Activated naive CD4-positive, alpha-beta T cell treated with Interleukin-2 at 50 U/mL for 16 hours (primary cell): ENCODE measurements at places on chromosomes 11 and 22.

DNA sequence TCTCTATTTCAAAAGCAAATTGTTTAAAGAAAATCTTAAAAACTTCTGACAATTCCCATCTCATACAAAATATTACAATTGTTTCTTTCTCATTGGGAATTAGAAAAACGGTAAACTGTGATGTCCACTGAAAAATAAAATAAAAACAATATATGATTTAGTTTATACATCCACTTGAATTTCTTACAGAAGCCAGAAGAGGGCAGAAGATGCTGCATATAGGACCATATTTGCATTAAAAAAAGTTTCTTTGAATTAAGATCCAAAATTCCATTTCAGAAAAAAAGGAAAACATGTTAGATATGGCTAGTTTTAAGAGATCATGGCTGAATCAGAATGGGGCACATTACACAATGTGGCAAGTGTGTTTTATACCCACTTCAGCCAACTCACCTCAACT is 39.3 kb upstream of the LRRC4C start:
- DNase-seq: no peak

GRCh38 chr22:41557401-41558240 is 3.2 kb upstream of the CSDC2 start:
- DNase-seq: peak; percentile 7

DNA sequence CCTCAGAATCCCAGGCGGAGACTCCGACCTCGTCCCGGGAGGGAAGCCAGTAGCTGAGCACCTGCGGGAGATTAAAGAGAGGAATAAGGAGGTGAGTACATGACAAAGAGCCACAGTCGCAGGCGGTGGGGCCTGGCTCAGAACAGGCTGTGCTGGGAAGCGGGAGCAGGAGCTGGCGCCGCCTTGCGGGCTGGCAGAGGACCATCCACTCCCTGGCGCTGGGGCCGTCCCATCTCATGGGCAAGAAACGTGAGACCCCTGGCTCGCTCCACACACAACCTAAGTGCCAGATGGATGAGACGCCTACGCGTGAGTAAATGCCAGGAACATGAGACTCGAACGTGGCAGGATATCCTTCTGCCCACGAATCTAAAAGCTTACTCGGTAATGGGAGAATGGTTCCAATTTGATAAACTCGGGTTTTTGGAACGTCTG is 6.3 kb downstream of the CEND1 start:
- peak; percentile 46 for DNase-seq

GRCh38 chr11:33773404-33773986 is 825 bp downstream of the FBXO3 start:
- DNase-seq: peak; percentile 16

GRCh38 chr11:94938095-94939055 is 35.0 kb downstream of the CWC15 start:
- DNase-seq: no peak

DNA sequence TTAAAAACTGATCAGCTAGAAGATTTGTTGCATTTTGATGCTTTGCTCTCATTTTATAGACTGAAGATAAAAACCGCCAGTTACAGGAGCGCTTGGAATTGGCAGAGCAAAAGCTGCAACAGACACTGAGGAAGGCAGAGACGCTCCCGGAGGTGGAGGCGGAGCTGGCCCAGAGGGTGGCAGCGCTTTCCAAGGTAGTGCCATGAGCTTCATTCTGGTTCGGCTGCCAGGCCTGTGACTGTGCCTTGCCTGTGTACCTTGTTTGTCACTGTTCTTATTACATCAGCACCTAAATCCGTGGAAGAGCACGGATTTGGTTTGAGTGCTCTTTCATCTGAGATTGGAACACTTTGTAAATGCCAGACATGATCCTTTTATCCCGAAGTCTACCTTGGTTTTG is 61.4 kb downstream of the PPFIA1 start:
- no peak for DNase-seq

GRCh38 chr11:114244726-114245394 is 51.3 kb upstream of the NNMT start:
- DNase-seq: no peak

- DNase-seq: no peak
Observed at GRCh38 chr11:82857145-82857544, 43.1 kb downstream of the PRCP start.

DNA sequence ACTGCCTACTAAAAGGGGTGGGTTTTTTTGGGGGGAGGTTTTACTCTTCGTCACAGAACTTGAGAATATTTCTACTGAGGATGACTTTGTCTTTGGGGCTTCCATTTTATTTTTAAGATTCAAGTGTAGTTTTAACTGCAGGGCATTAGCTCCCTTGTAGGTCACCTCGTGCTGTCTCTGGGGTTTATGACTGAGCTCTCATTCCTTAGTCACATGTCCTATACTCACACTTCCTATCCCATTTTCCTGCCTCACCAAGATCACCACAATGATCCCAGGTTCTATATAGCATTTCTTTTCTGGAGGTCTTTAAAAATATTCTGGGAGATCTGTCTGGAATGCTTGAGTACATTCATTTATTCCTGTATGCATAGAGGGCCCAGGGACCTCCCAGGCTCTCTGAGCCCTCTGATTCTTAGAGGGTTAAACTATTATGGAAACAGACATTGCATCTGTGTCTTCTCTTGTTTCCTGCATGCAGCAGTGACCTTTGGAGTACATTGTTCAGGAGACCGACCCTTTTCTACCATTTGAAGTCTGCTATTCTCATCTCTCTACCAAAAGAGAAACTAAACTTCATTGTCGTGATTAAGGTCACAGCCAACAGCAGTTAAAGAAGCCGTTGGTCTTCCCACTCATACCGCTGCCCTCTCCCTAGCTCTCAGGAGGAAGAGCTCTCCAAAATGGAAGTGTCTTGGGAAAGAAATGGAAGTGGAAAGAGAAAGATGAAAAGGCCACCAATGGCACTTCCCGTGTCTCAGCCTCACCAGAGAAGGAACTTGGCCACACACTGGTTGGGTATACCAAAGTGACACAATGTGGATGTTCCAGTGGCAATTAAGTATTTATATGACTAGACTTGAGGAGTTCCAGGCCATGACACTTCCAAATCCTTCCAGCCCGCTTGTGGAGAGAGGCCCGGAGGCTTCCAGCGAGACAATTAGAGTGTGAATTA is 77.5 kb downstream of the ZBTB16 start:
- no peak for DNase-seq

- DNase-seq: no peak
Observed at GRCh38 chr11:89498845-89499448, 7.8 kb upstream of the NOX4 start.

- no peak for DNase-seq
Observed at GRCh38 chr11:71914617-71915189, 13.7 kb downstream of the XNDC1N start.

- no peak for DNase-seq
Observed at GRCh38 chr11:66015454-66015881, 3.7 kb downstream of the CST6 start.

GRCh38 chr11:19952116-19952605 is 208.1 kb downstream of the DBX1 start:
- no peak for DNase-seq

DNA sequence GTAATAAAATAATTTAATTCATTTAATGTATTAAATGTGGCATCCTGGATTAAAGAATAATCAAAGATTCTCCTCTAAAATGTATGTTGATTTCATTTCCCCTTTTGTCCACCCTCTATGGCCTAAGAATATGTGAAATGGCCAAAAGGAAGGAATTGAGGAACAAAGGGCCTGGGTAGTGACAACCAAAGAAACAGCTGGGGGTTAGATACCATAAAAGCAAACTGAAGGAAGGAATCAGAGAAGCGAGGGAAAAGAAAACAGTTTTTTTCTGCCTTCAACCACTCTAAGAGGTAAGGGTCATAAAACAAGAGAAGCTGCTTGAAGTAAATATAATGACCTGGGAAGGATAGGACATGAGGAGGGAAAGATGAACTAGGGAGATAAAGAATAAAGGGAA is 139.3 kb downstream of the FAM76B start:
- no peak for DNase-seq

DNA sequence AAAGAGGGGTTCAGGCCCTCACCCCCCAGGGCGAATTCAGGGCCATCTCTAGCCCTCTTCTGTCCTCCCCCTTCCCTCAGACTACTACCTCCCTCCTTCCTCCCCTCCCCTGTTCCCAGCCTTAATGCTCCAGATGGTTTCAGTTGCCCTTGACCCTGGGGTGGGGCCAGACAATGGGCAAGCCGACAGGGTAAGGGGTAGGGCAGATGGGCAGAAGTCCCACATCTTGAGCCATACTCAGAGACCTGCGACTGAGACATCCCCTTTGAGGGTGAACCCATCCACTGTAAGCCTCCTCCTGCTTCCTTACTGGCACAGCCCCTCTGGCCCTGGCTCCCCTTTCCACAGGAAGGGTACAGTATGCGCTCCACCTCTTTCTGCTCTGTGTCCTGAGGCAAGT is 1.9 kb downstream of the RHBDD3 start:
- DNase-seq: no peak

DNA sequence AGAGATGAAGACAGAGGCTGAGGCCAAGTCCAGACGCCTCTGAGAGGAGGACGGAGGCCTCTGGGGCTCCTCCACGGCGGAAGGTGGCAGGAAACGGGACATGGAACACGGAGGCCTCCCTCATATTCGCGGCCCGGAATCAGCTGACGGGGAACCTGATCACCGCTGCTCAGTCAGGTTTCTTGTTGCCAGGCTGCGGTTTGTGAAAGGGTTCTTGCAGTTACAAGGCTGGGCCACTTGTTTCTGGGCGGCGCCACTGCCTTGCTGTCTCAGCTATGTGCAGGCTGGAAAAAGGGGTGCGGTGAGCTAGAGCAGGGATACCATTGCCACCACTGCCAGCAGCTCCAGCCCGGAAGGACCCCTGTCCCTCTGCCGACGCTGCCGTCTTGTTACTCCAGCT is 10.0 kb upstream of the MMP1 start:
- no peak for DNase-seq

GRCh38 chr11:2763984-2764383 is 64.2 kb upstream of the KCNQ1OT1 start:
- no peak for DNase-seq

DNA sequence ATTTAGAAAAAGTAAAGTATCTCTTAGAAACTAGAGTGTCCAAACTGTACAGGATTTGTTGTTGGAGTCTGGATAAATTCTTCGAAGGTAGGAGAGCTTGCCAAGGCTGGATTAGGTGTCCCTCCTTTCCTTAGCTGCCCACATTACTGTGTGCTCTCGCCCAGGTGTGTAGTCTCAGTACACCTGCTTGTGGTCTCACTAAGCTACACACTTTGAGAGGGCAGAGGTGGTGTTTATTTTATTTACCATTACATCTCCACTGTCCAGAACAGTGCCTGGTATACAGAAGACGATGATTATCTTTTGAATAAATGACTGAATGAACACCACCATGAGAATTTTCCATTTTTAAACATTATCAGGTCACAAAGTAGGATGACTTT is 36.5 kb downstream of the VSIG10L2 start:
- no peak for DNase-seq

DNA sequence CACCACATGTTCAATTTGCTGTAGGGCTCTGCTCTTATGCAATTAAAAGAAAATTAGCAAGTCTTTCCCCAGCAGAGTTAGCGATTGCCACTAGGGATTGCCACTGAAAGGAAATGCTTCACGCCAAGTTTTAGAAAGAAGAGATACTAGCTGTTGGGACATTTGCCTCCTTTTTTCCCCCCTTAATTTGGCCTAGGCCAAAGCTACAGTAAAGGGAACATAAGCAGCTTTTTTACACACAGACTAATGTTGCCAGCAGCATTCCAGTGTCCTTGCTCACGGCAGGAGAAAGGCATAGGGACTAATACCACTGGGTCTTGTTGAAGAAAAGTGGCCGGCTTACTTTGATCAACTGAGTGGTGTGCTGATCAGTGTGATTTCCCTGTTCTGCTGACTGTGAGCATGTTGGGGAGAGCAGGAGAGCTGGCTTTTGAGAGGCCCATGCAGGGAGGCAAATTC is 71.2 kb downstream of the PHF21A start:
- DNase-seq: no peak

DNA sequence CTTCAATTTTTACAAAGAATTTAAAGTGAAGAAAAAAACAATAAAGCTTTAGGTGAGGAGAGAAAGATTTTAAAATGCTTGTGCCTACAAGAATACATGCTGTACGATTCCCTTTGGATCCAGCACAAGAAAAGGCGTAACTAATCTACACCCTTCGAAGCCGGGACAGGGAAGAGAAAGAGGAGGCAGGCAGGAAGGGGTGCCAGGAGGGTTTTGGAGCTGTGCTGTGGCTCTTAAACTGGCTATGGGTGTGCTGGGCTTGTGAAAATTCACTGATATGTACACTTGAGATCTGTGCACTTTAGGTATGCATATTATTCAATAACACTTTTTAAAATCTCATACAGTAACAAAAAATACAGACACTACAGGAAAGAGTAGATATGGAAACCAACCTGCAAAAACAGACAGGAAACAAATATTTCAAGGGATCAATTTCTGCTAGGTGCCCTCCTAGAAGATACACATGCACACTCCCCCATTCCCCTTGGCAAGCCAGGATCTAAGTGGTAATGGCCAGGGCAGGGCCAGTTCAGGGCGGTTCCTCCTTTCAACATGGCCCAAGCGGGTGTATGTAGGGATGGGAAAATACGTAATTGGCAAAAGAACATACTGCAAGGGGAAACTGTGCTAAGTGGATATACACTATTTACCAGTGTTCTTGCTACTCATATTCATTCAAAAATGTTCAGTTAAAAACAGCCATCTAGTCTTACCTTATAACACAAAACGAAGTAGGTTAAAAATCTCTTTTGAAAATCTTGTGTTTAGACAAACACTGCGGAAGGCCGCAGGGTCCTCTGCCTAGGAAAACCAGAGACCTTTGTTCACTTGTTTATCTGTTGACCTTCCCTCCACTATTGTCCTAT is 54.2 kb downstream of the PACSIN2 start:
- no peak for DNase-seq

DNA sequence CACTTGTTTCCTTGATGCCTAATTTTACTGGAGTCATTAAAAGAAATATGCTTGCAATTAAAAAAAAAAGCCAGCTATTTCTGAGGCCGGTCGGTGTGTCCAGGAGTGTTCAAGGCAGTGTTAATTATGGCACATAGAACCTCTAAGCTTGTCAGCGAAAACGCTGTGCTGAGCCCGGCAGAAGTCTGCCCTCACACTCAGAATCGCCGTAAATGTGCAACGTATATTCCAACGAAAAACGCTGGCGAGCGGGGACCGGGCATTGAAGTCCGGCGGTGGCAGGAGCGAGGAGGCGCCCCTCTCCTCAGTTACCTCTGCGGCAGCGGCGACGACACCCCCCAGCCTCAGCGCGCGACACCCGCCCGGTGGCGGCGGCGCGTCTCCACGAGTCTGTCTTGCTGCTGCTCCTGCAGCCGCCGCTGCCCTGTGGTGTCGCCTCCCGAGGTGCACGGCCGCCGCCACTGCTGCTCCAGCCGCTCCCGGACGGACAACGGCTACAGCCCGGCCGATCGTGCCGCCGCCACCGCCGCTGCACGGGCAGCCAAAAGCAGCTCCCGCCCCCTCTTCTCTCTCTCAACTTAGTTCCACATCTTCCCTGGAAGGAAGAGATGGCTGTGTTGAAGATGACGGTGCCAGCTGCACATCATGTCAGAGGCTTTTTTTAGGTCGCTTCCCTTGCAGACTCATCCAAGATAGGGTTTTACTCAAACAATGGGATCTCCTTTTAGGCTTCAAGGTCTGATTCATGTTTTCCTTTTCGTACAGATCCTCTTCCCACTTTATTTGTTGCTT is 56.0 kb downstream of the JAM3 start:
- no peak for DNase-seq

GRCh38 chr11:112627588-112628045 is 333.6 kb upstream of the NCAM1 start:
- no peak for DNase-seq
